ENCODE measurements at places on chromosomes 6 and 20. TPM values are rescaled to one million over a fixed set of nuclear protein-coding genes. Genes with fewer than 3 reads are reported as not detected.

Gene DBNDD2
- total RNA-seq, result 159 TPM

Gene KIAA1586
- total RNA-seq, result 3.7 TPM

Gene ENPP1
- total RNA-seq, result 3.4 TPM

Gene SPAG4
- 5.5 TPM for total RNA-seq

Gene TNF
- total RNA-seq, result 0.51 TPM

Gene CYP24A1
- not detected for total RNA-seq

Gene ANGPT4
- not detected for total RNA-seq

- H3K36me3 ChIP-seq, result no peaks in the 10 kb centered on the region
- no peak overlapping the region for H3K27ac ChIP-seq
- H3K27me3 ChIP-seq, result no peaks in the 10 kb centered on the region
- no peak for DNase-seq
- no peak overlapping the region for H3K4me3 ChIP-seq
These were observed 61.1 kb upstream of the CCN6 start for GRCh38 chr6:111992851-111993250.

GRCh38 chr6:15621203-15622044 is 41.4 kb downstream of the DTNBP1 start:
- no peak overlapping the region for H3K4me3 ChIP-seq
- no peaks in the 10 kb centered on the region for H3K27me3 ChIP-seq
- H3K4me1 ChIP-seq, result peaks cover 35% of the 10 kb centered on the region

DNA sequence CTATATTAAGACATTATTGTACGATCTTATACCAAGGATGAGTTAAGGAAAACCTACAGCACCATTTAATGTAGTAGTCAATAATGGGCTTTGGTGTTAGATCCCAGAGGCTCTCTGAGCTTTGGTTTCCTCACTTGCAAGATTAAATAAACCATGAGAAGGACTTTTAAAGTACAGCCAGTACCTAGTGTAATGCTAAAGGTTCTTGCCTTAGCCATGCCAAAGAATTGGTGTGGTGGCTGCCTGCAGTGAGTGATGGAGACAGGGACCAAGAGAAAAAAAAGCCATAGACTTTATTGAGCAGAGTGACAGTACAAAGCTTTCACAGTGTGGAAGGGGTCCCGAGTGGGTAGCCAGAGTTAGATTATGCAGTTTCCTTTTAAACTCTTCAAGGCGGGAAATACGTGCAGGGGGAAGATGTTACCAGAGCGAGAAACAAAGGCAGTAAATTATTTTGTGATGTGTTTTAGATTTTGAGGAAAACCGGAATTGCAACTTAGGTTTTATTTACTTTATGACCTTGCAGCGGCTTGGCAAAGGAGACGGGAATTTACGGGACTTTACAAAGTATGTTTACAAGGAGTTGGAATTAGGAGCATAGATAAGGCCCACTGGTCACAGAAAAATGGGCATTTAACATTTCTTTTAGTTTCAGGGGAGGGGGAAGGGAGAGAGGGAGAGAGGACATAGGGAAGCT is 100.4 kb downstream of the MYO6 start:
- H3K4me1 ChIP-seq, result no peaks in the 10 kb centered on the region
- no peaks in the 10 kb centered on the region for H3K27me3 ChIP-seq
- H3K27ac ChIP-seq, result no peak overlapping the region
- no peak for DNase-seq
- no peak overlapping the region for H3K4me3 ChIP-seq

- no peaks in the 10 kb centered on the region for H3K36me3 ChIP-seq
- no peaks in the 10 kb centered on the region for H3K4me1 ChIP-seq
- H3K27ac ChIP-seq, result no peak overlapping the region
- H3K4me3 ChIP-seq, result no peak overlapping the region
- H3K27me3 ChIP-seq, result no peaks in the 10 kb centered on the region
These were observed 51.8 kb upstream of the MYB start for GRCh38 chr6:135129136-135129856.

- H3K36me3 ChIP-seq, result no peaks in the 10 kb centered on the region
- no peak overlapping the region for H3K27ac ChIP-seq
- H3K4me1 ChIP-seq, result no peaks in the 10 kb centered on the region
- H3K27me3 ChIP-seq, result no peaks in the 10 kb centered on the region
These were observed 232.7 kb upstream of the TENT5A start for GRCh38 chr6:81985191-81985590.

- no peak overlapping the region for H3K4me3 ChIP-seq
- H3K27me3 ChIP-seq, result no peaks in the 10 kb centered on the region
- no peaks in the 10 kb centered on the region for H3K36me3 ChIP-seq
- no peak for DNase-seq
These were observed 38.0 kb upstream of the TASP1 start for GRCh38 chr20:13676682-13677081.

DNA sequence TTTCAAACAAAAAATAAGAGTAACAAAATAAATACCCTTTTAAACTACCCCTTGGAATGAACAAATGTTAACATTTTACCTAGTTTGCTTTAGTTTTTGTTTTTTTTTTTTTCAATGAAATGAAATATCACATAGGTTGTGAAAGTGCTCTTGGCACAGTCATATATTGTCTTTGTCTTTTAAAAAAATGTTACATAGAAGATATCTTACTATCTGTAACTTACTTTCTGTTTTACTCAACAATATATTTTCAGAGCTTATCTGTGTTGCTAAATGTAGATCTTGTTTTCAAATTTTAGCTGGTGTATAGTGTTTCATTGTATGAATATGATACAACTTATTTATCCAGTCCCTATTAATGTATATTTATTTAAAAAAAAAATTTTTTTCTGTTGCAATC is 8.6 kb downstream of the CEP57L1 start:
- H3K27me3 ChIP-seq, result no peaks in the 10 kb centered on the region
- H3K4me1 ChIP-seq, result no peaks in the 10 kb centered on the region
- H3K36me3 ChIP-seq, result no peaks in the 10 kb centered on the region
- H3K27ac ChIP-seq, result no peak overlapping the region
- DNase-seq, result no peak
- no peak overlapping the region for H3K4me3 ChIP-seq

DNA sequence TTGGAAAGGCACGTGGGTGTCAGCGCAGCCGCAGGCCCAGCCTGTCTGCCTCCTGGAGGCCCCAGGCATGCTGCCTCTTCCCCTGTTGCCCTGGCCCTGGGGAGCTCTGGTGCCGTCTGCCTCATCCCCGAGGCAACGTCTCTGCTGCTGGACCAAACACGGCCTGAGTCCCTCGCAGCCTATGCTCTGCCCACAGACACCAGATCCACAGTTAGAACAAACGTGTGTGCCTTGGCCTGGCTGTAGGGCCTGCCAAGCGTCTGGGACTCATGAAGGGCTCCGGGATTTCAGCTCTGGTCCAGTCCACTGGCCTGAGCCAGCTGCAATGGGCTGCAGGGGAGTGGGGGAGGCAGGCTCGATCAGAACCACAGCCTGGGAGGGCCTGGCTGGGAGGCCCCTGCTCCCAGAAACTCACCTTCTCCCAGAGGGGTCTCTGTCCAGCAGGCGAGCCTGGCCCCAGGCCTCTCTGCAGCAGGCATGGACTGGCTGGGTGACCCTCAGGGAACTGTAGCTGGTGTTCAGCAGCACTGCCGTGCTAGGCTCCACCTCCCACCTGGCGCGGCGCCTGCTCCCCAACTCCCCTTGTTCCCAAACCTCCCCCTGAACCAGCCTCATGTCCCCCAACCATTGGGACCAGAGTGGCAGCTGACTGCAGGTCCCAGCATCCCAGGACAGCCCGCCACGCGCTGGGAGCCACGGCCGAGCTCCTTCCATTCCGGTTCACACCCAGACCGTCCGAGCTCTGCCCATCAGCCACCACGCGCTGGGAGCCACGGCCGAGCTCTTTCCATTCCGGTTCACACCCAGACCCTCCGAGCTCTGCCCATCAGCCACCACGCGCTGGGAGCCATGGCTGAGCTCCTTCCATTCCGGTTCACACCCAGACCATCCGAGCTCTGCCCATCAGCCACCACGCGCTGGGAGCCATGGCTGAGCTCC is 197.0 kb downstream of the DLL1 start:
- no peaks in the 10 kb centered on the region for H3K27me3 ChIP-seq
- H3K36me3 ChIP-seq, result no peaks in the 10 kb centered on the region
- H3K27ac ChIP-seq, result no peak overlapping the region
- DNase-seq, result peak; percentile 52
- no peak overlapping the region for H3K4me3 ChIP-seq

DNA sequence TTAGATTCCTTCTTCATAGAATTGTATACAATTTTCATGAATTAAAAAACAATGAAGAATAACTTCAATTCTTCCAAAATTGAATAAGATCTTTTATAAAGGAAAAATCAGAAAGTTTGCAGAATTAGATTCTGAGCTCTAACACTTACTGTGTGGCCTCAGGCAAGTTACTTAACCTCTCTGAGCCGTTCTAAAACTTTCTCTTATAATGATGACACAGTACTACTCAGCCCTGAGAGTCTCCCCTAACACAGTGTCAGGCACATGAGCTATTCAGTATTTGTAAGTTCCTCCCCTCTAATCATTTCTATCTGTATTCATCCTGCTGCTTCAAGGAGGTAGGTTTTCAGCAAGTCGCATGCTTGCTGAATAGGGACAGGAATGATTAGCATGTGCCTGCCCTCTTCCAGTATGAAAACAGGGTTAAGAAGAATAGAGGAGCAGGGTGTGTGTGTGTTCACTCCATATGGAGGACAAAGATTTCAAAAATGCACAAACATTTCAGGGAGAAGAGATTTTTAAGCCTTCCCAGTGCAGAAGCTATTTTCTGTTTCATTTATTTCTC is 11.4 kb downstream of the ID4 start:
- no peaks in the 10 kb centered on the region for H3K27me3 ChIP-seq
- H3K27ac ChIP-seq, result peak overlapping the region; percentile 19
- no peak for DNase-seq
- H3K36me3 ChIP-seq, result no peaks in the 10 kb centered on the region
- H3K4me1 ChIP-seq, result peaks cover 6% of the 10 kb centered on the region
- no peak overlapping the region for H3K4me3 ChIP-seq

DNA sequence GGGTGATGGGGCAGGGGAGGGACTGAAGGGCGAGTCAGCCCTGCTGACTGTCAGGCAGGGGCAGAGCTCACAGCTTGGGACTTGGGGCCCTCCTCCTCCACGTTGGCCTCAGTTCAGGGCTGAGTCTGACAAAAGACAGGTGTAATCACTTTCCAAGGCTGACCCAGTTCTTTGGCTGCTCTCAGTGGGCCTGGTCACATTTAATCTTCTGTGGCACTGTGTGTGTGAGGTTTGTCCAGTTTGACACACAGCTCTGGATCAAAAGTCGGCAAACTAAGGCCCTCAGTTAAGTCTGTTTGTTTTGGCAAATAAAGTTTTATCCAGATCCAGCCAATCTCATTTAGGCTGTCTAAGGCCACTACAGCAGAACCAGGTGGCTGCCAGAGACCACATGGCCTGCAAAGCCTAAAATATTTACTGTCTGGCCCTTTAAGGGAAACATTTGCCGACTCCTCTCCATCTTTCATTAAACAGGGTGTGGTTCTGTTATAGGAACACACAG is 5.1 kb upstream of the MAP1LC3A start:
- DNase-seq, result no peak
- H3K4me3 ChIP-seq, result no peak overlapping the region
- no peak overlapping the region for H3K27ac ChIP-seq
- H3K36me3 ChIP-seq, result no peaks in the 10 kb centered on the region

GRCh38 chr6:6741264-6741663 is 152.7 kb downstream of the LY86 start:
- no peaks in the 10 kb centered on the region for H3K27me3 ChIP-seq
- no peak overlapping the region for H3K4me3 ChIP-seq
- peak overlapping the region; percentile 88 for H3K27ac ChIP-seq
- no peaks in the 10 kb centered on the region for H3K4me1 ChIP-seq
- DNase-seq, result no peak
- no peaks in the 10 kb centered on the region for H3K36me3 ChIP-seq

GRCh38 chr6:152151920-152152319 is 344.4 kb downstream of the ESR1 start:
- peaks cover 95% of the 10 kb centered on the region for H3K36me3 ChIP-seq
- no peak overlapping the region for H3K4me3 ChIP-seq
- H3K27me3 ChIP-seq, result no peaks in the 10 kb centered on the region

Data from right atrium auricular region (tissue), 2 donors.